ENCODE measurements at places on chromosomes 2 and 18.

DNA sequence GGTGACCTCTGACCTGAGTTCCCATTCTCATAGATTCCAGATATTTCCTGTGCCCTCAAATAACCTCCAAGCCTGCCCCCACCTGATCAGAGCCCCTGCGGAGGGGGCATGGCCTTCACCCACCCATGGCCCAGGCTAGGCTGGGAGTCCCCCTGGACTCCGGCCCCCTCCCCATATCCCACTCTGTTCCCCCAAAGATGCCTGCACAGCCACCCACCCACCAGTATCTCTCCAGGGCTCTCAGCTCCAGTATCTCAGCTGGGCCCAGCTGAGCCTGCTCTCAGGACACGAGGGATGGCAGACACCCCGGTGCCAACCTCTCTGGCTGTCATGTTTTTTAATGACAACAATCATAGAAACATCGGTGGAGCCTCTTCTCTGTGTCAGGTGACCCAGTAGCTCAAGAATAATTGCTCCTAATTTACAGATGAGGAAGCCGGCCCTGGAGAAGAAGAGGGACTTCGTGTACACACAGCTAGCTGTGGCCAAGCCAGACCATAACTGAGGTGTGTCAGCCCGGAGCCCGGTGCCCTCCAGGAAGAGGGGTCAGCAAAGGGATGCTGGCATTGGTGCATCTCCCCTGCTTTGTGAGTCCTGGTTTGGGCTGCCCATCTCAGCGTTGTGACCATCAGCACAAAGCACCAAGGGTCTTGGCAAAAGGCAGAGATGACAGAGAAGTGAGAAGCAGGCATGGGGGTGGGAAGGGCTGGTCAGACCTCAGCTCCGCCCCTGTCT lies 84.4 kb downstream of the SDC1 start:
- no peak for DNase-seq

DNA sequence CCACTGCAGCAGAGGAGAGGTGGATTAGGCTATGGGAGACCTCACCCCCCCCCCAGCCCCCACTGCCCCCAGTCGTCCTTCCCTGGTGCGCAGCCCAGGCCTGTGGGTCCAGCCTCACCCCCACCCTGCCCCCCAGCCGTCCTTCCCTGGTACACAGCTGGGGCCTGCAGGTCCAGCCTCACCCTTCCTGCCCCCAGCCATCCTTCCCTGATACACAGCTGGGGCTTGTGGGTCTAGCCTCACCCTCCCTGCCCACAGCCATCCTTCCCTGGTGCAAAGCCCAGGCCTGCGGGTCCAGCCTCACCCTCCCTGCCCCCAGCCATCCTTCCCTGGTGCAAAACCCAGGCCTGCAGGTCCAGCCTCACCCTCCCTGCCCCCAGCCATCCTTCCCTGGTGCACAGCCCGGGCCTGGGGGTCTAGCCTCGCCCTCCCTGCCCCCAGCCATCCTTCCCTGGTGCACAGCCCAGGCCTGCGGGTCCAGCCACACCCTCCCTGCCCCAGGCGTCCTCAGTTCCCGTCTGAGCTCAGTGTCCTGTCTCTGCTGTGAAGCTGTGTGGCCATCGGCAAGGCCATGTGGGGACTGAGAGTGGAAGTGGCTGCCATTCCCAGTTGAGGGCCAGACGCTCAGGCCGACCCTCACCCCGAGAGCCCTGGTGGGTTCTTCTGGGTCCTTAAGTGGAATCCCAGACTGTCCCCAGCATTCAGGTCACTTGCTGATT lies 86.8 kb upstream of the SNTG2 start:
- DNase-seq, result no peak

DNA sequence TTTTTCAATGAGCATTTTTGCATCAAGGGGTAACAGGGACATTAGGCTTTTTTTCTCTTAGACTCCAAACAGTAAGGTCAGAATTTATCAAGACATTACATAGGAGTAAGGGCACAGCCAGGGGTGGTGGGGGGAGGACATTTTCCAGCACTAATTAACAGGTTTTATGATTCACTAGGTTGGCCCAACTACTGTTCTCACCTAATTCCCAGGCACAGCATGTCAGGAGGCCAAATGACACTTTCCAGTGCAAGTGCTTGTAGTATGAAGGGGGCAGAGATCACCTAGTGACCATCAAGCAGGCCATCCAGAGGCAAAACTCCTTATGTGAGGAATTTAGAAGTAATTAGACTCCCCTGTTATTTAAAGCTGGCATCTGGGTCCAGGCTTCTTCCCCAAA lies 3.9 kb upstream of the MBD2 start:
- DNase-seq, result no peak

DNA sequence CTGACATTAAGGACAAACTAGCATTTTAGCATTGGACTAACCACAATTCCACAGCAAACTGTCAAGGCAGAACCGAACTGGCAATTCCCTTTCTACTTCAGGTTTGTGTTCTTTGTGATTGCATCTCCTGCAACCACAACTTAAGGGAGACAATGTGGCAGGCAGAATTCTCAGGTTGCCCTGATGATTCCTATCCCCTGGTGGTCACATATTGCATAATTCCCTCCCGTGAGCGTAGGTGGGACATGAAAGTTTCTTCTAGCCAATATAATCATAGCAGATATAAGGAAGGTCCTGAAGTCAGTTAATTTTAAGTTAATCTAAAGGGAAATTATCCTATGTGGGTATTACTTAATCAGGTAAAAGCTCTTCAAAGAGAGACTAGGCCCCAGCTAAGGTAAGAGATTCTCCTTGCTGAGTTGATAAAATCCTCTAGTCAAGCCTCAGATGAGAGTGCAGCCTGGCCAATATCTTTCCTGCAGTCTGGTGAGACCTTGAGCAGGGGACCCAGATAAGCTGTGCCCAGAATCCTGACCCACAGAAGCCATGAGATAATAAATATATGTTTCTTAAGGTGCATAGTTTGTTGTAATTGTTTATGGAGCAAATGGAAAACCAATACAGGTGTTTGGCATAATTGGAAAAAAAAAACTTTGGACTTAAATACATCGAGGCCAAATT lies 45.9 kb upstream of the TNP1 start:
- DNase-seq, result no peak

DNA sequence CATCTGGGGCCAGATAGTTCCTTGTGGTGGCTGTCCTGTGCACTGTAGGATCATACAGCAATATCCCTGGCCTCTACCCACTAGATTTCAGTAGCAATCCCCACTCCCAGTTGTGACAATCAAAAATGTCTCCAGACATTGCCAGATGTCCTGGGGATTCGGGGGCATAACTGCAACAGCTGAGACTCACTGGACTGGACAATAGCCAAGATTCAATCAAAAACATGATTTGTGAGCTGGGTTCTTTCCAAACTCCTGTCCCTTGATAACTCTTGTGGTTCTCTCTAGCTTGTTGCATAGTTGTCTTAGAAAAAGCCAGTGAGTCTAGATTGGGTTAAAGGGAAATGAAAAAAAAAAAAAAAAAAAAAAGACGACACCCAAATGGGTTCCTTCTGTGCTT lies 293.4 kb downstream of the CELF4 start:
- no peak for DNase-seq

DNA sequence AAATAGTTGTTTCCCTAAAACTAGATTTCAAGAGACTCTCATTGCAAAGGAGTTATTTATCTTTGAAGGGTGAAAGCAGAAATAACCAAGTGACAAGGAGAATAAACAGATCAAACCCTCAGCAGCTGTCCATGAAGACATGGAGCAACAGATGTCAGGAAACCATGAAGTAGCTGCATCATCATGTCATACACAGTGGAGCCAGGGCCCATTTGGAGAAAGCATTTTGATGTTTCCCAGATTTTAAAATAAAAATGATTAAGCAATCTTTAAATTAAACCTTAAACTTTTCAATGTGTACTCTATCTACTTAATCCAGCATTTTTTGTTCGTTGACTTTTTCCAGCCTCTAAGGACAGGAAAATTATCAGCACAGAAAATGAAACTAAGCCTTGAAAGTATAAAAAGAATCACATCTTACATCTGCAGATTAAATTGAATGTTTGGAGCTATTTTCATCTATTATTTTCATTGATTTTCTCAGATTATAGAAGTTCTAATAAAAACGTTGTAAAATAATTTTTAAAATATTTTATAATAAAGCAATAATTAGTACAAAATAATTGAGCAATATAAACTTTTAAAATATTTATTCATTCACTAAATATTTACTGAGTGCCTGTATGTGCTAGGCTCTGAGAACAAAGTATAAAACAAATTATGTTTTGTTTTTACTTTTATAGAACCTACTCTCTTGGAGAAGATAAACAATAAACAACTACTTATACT lies 860.1 kb downstream of the BCL11A start:
- DNase-seq, result no peak

DNA sequence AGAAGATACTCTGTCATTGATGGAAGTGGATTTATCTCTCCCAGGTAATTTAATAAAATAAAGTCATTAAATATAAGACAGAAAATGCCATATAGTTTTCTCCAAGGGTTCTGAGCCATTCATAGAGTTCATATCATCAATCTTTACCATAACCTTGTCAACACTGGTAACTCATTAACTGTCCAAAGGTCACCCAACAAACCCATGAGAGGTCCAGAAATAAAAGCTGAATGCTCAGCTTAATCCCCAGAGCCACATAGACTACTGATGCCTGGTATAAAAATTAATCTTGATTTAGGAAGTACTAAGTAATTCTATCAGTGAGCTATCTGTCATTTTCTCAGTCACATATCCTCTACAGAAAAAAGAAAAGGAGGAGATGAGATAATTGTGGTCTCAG lies 903.0 kb upstream of the DDX18 start:
- no peak for DNase-seq

GRCh38 chr2:121887513-121888188 lies 132.2 kb downstream of the TSN start:
- DNase-seq, result no peak

DNA sequence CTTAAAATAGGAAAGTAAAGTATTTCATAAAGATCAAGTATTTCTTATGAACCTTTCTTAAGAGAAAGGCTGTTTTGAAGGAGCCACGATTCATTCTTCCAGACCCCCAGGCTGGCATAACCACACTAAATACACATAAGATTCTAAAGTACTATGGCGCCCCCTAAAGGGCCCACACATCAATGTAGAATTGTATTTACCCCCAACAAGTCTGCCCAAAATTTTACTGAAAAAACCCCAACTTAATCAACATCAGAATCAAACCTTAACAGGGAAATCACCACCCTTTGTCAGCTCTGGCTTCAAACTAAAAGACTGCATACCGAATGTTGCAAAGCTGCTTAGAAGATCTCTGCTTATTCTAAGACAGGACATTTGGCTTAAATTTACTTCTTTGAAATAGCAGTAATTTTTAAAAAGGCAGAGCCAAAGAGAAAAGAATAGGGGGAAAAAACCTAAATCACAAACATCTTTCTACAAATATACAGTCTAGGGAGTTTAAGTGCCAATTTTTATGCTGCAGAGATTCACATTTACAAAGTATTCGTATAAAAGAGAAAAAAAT lies 20.4 kb upstream of the BCL2 start:
- DNase-seq, result no peak

- DNase-seq, result no peak
Observed at GRCh38 chr18:45168866-45169600, 446.2 kb upstream of the SLC14A2 start.

DNA sequence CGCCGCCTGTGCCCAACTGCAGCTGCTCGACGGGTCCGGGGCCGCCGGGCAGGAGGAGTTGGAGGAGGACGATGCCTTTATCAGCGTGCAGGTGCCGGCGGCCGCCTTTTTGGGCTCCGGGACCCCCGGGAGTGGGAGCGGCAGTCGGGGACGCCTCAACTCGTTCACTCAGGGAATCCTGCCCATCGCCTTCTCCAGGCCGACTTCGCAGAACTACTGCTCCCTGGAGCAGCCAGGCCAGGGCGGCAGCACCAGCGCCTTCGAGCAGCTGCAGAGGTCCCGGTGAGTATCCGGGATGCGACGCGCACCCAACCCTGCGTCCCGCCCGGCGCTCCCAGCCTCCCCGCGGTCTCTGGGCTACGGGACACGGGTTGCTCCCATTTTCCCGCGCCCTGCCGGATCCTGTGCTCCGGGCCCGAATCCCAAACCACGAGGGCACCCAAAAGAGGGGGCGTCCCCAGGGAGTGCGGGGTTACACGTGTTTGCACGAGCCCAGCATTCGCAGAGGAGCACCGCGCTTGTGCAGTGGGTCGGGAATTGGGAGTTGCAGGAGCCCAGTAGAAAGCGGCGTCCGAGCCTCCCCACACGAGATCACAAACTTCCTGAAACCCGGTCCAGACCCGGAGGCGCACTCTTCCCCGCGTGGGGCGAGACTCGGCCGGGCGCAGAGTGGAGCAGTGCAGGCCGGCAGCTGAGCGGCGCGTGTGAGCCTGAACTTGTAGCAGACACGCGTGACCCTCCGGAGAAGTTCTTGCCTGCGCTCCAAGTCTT lies 1.2 kb downstream of the CABLES1 start:
- no peak for DNase-seq

- DNase-seq, result no peak
Observed at GRCh38 chr2:12754643-12755042, 37.9 kb downstream of the TRIB2 start.

DNA sequence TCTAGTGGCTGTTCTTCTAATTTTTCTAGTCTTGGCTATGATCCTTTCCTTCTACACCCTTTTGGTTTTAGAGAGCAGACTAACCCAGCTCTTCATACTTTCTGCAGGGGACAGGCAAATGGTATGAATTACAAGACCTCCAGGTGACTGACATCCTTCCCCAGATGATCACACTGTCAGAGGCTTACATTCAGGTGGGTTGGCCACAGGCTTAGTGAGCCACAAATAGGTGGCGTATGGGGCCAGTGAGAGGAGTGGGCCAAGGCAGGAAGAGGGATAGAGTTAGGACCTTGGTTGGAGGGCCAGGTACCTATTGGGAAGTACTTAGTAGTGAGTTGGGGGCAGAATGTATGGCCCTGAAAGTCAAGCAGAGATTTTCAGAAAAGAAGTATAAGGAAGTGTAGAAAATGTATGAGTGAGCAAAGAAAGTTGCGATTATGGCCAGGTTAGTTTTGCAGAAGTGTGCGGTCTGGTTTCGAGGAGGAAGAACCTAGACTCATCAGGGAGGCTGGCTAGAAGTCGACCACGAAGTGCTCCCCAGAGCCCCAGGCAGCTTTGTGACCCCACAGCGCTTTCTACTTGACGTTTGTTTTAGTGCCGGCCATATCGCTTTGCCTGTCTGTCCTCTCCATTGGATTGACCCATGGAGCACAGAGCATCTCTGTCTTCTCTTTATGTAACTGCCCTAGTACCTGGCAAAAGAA lies 20.0 kb downstream of the SFTPB start:
- DNase-seq, result no peak

GRCh38 chr2:113114224-113114945 lies 13.0 kb upstream of the IL1RN start:
- no peak for DNase-seq

GRCh38 chr2:111900859-111901258 lies 2.5 kb downstream of the MERTK start:
- DNase-seq, result no peak

DNA sequence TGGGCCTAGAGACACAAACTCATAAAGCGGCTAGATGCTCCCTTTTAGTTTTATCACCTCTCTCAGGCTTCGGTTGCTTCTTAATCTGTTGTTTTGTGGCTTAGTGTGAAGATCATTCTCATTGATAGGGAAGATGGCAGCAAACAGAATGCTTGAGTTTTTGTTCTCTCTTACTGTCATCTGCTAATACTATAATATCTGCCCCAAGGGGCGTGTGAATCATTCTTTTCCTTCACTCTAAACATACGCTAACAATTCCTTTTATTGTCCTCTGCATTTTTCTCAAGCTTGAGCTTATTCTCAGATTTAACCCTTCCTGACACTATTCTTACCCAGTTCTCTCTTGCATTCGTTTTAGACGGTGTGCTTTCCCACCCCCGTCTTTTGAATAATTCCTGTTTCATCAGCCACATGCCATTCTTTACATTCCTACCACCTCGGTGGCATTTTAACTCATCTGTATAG lies 323.9 kb upstream of the NRP2 start:
- DNase-seq, result no peak

GRCh38 chr2:226427538-226428307 lies 371.9 kb downstream of the IRS1 start:
- DNase-seq, result no peak

Data from glomerular endothelial cell (primary cell).